Naive thymus-derived CD4-positive, alpha-beta T cell (primary cell): ENCODE measurements at places on chromosomes 2 and 18.

DNA sequence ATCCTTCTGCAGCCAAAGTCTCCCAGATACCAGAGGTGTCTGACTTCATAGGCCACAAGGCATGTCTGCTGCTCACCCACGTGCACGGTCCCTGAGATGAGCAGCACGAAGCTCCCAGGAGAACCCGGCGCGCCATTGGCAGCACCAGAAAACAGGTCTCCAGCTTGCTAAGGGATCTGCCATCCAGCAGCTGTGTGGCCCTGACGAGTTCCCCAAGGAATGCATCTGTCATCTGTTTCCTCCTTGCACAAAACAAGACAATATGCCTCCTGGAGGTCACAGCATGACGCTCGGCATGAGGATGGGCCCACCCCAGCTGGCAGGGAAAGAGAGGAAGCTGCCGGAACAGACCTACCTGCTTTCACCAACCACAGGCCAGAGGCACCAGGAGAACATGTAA, 29.2 kb downstream of the HS6ST1 start:
- no peak overlapping the region for H3K27ac ChIP-seq
- no peak for DNase-seq
- no peaks in the 10 kb centered on the region for H3K36me3 ChIP-seq
- H3K27me3 ChIP-seq = no peaks in the 10 kb centered on the region
- H3K4me3 ChIP-seq = no peak overlapping the region

- H3K36me3 ChIP-seq = no peaks in the 10 kb centered on the region
- H3K27me3 ChIP-seq = no peaks in the 10 kb centered on the region
- H3K4me1 ChIP-seq = no peaks in the 10 kb centered on the region
- no peak overlapping the region for H3K4me3 ChIP-seq
Observed at GRCh38 chr2:107428781-107429180, 397.9 kb upstream of the RGPD4 start.

DNA sequence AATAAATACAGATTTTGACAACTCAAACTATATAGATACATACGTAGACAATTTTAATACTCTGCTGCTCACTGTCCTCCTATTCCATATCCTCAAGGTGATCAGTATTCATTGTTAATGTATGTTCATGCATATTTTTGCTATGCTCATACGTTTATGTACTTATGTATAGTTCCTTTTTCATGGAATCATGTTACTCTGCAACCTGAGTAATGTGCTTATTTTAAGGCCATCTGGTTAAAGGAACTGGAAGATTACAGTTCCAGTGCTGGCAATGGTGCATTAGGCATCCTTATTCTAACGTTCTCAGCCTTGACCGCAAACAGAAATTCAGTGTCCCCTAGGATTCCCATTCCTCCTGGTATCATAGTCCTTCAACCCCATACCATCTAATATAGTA, 385.0 kb upstream of the TNP1 start:
- H3K27ac ChIP-seq = no peak overlapping the region
- H3K36me3 ChIP-seq = no peaks in the 10 kb centered on the region
- no peak for DNase-seq
- H3K4me1 ChIP-seq = no peaks in the 10 kb centered on the region
- no peaks in the 10 kb centered on the region for H3K27me3 ChIP-seq
- H3K4me3 ChIP-seq = no peak overlapping the region

DNA sequence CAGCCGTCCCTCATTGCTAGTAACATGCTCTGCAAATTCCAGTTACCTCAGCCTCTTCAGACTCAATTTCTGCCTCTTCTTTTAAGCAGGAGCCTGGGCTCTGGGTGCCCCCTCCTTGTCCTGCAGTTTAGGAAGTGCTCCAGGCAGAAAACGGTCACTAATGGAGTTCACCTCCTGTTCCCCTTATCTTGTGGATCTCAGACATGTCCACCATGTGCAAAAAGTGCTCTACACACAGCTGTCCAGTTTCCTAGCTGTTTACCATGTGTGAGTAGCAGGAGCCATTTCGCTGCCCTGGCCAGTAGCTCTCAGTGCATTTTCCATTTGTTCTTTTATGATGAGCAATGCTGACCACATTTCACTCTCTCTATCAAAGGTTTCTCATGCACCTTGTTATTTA, 4.9 kb downstream of the SH3YL1 start:
- H3K4me3 ChIP-seq = no peak overlapping the region
- no peak overlapping the region for H3K27ac ChIP-seq
- H3K36me3 ChIP-seq = no peaks in the 10 kb centered on the region
- no peak for DNase-seq
- peaks cover 5% of the 10 kb centered on the region for H3K4me1 ChIP-seq

DNA sequence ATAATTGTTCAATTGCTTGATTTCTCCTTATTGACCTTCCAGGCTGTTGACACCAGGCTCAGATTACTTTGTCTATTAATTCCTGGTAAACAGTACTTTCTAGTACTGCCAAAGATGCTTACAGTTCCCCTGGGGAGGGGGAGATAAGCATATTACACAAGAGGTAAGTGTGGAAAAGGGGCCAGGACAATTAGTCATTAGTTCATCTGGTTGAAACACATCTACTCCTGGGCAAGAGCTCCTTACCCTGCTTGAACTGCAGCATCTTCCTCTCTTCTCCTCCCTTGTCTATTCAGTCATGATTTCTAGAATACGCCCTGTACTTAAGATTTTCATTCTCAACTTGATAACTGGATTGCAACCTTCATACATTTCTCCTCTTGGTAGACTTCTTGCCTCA, 10.4 kb upstream of the SPATS2L start:
- H3K27ac ChIP-seq = no peak overlapping the region
- H3K4me1 ChIP-seq = no peaks in the 10 kb centered on the region
- H3K4me3 ChIP-seq = no peak overlapping the region
- no peaks in the 10 kb centered on the region for H3K36me3 ChIP-seq
- DNase-seq = no peak

DNA sequence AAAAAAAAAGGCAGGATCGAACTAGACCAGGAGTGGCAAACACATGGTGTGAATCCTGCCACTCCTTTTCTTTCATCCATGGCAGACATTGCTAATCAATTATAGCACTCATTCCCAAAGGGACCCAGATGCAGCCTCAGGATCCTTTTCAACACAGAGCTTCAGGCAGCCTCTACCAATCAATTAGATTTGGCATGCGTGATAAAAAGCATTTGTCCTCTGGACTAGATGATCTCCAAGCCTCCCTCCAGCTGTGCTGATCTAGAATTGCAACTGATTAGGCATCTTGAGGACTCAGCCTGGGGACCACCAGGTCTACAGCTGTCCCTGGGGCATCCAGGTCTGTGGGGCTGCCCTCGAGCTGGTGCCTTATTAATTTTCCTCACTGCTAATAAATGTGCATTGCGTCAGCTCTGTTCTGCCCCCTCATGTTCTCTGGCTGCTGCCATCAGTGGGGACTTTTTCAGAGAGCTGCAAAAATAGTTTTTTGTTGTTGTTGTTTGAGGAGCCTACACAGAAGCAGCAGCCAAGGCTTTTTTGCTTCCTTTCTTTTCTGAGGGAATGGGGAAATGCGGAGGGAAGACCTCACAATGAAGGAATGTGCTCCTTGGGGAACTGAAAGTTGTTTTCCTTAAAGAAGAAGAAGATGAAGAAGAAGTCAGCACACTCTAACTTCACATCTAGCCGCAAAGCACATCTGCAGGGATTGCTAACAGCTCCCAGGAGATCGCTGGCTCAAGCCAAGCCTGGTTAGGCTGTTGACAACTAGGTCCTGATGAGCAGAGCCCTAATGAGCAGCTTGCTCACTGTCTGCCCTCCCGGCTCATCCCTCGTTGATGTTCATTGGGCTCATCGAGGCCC, 8.8 kb upstream of the ATOH8 start:
- no peaks in the 10 kb centered on the region for H3K4me1 ChIP-seq
- no peak overlapping the region for H3K27ac ChIP-seq
- no peaks in the 10 kb centered on the region for H3K36me3 ChIP-seq
- no peak overlapping the region for H3K4me3 ChIP-seq
- DNase-seq = no peak

GRCh38 chr2:160411167-160411566, 82.4 kb downstream of the RBMS1 start:
- DNase-seq = no peak
- peak overlapping the region; percentile 45 for H3K27ac ChIP-seq
- no peaks in the 10 kb centered on the region for H3K36me3 ChIP-seq
- H3K4me1 ChIP-seq = peaks cover 36% of the 10 kb centered on the region

- no peak for DNase-seq
- H3K27me3 ChIP-seq = no peaks in the 10 kb centered on the region
- no peak overlapping the region for H3K27ac ChIP-seq
- H3K4me3 ChIP-seq = no peak overlapping the region
- H3K36me3 ChIP-seq = no peaks in the 10 kb centered on the region
- no peaks in the 10 kb centered on the region for H3K4me1 ChIP-seq
Observed at GRCh38 chr2:34848691-34849090, 1249.6 kb upstream of the FAM98A start.

DNA sequence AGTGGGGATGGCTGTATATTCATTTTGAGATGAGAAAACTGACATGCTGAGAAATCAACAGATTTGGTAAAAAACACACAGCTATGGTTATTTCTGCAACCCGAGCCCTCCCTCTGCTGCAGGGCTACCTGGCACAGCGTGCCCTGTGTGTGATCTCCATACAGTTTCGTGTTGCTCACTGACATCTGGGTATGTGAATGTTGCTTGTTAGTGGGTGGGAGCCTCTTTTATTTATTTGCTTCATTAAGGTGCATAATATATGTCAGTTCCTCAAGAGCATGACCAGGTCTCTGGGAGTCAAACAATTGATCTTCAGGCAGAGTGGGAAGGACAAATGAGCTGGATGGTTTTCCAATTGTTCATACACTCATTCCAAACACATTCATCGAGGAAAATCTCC, 139.1 kb upstream of the FHL2 start:
- H3K4me1 ChIP-seq = no peaks in the 10 kb centered on the region
- H3K36me3 ChIP-seq = no peaks in the 10 kb centered on the region
- no peaks in the 10 kb centered on the region for H3K27me3 ChIP-seq

GRCh38 chr18:54109131-54109683, 115.3 kb downstream of the MBD2 start:
- no peak overlapping the region for H3K4me3 ChIP-seq
- H3K27ac ChIP-seq = no peak overlapping the region
- DNase-seq = no peak
- no peaks in the 10 kb centered on the region for H3K36me3 ChIP-seq

DNA sequence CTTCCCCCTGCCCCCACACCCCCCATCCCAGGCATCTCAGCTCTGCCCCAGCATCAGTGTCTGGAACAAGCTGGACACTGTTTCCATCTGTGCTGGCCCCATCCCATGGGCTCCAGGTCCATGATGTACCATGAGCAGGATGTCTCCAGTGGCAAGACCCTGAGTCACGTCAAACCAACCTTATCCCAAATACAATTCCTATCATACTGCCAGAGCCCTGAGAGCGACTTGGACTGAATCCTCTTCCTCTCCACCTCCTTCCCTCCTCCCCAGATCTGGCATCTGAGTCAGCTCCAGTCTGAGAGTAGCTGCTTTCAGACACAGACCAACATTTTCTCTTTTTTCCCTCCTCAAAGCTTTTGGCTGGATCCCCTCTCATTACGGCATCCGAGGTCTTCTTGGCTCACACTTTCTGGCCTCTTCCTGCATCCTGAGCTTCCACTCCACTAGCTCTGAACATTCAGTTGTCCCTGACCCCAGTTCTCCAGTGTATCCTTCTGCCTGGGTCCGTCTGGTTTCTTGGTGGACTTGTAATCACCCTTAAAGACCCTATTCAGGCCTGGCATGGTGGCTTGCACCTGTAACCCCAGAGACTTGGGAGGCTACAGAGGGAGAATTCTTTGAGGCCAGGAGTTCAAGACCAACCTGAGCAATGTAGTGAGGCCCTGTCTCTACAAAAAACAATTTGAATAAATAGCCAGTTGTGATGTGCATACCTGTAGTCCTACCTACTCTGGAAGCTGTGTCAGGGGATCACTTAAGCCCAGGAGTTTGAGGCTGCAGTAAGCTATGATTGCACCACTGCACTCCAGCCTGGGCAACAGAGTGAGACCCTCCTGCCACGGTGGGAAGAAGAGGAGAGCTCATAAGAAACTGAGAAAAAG, 68.3 kb downstream of the ACKR3 start:
- H3K4me3 ChIP-seq = no peak overlapping the region
- H3K4me1 ChIP-seq = no peaks in the 10 kb centered on the region
- H3K36me3 ChIP-seq = no peaks in the 10 kb centered on the region
- no peak for DNase-seq
- no peaks in the 10 kb centered on the region for H3K27me3 ChIP-seq

DNA sequence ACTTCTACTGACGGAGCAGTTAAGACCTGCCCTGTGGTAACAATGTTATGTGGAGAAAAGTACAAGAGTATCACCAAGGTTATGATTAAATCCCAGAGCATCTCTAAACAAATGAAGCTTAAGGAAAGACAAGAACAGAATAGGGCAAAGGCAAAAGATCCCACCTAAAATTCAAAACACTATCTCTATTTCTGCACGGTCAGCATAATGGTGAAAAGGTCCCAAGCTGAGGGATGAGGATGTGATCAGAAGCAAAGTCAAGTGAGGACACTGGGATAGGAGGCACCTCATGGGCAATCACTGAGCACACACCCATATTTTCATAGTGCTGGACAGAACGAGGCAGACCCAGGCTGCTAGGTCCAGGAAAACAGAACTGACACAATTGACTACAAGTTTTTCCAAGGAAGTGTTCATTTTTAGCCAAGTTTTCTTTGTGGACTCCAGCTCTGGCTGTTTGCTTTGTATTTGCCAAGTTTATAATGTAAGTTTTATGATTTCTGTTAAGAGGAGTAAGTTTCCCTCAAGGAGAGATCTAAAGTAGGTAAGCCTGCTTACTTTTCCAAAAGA, 77.8 kb downstream of the NCKAP5 start:
- DNase-seq = no peak
- no peaks in the 10 kb centered on the region for H3K4me1 ChIP-seq

DNA sequence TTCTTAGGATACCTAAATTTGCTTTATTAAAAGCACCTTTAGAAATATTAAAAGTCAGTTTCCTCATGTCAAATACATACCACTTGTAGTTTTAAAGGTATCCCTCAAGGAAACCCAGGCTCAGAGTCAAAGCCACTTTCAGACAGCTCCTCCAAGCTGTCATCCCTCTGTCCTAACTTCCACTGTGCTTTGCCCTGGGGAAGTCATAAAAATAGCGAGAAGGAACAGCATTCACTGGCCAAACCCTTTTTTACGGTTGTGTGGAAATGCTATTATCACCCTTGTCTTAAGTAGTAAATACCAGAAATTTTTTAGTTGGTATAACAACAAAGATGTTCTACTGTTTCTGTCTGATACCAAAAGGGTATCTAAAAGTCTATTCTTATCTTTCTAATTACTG, 680.5 kb downstream of the ZEB2 start:
- H3K36me3 ChIP-seq = no peaks in the 10 kb centered on the region
- no peaks in the 10 kb centered on the region for H3K4me1 ChIP-seq
- H3K4me3 ChIP-seq = no peak overlapping the region

- DNase-seq = no peak
- no peak overlapping the region for H3K4me3 ChIP-seq
- H3K36me3 ChIP-seq = no peaks in the 10 kb centered on the region
- no peaks in the 10 kb centered on the region for H3K27me3 ChIP-seq
- no peaks in the 10 kb centered on the region for H3K4me1 ChIP-seq
Observed at GRCh38 chr2:167862296-167862695, 385.1 kb downstream of the STK39 start.
